ENCODE measurements at places on chromosomes 11 and 22.

- DNase-seq, result no peak
Observed at GRCh38 chr11:44258190-44258489, 51.8 kb downstream of the ALX4 start.

DNA sequence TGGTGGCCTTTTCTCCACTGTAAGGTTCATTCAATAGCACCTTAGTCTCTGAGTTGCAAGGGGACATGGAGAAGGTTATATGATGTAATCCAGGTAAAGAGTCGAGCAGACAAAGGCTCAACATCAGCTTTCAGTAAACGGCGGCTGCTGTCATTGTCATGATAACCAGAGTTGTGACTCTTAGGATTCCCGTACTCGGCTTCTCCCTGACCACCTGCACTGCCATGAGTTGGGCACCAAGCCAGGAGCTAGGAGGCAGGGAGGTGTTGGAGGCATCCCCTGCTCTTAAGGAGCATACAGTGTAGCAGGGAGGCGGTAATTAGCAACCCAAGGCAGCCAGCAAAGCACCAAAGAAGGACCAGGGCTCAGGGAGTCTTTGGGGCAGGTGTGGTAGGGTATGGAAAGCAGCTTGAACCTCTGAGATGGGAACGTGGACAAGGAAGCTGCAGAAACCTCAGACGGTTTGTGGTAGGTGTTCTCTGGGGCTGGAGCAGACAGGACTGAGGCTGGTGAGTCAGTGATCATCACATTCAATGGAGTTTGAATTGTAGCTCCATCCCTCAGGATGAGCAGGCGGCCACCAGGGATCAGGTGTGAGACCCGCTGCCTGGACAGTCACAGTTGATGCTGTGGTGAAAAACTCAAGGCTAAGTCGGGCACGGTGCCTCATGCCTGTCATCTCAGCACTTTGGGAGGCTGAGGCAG, 31.7 kb downstream of the LIF start:
- DNase-seq, result peak; percentile 46

DNA sequence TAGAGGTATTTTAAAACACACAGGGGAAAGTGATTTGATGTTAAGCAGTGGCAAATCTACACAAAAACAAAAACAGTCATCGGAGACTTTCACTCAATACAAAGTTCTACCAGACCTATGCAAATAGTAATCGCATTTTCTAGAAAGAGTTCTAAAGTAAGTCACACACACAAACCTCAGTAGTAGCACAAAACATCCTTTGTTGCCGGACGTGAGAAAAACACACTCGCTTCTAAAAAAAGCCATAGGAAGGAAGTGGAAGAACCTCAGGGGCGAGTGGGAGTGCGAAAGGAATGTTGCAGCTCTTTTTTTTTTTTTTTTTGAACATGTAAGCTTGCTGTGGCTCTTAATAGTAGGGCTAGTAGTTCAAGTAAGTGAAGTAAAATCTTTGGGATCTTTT, 88.9 kb downstream of the MAML2 start:
- DNase-seq, result no peak

DNA sequence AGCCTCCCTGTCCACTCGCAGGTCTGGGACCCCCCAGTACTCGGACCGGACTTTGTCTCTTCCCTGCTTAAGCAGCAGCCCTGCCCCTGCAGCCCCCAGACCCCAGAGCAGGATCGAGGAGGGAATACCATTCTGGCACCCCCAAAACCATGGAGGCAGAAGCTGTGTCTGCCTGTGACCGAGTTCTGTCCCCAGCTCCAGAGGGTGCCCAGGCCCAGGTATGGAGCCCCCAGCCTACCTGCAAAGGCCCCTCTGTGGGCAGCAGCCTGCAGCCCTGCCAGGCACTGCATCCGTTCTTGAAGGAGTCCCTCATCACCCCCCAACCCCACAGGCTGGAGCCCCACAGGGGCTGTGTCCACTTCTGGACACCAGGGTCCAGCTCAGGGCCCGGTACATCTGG, 163.8 kb downstream of the BRD1 start:
- DNase-seq, result no peak

DNA sequence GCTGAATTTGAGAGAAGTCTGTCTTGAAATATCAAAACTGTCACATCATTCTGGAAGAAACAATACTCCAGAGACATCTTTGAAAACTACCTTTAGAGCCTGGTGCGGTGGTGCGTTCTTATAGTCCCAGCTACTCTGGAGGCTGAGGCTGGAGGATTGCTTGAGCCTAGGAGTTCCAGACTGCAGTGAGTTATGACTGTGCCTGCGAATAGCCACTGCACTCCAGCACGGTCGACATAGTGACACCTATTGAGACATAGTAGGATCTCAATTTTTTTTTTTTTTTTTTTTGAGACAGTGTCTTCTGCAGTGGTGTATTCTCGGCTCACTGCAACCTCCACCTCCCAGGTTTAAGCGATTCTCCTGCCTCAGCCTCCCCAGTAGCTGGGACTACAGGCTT, 11.5 kb upstream of the AIFM3 start:
- DNase-seq, result no peak

GRCh38 chr11:3086671-3087150, 29.5 kb upstream of the CARS1 start:
- DNase-seq, result peak; percentile 41

All from H7 (cell line).